ENCODE measurements at places on chromosomes 16 and 17.

- DNase-seq, result no peak
Observed at GRCh38 chr16:80059836-80060235, 459.3 kb upstream of the MAF start.

DNA sequence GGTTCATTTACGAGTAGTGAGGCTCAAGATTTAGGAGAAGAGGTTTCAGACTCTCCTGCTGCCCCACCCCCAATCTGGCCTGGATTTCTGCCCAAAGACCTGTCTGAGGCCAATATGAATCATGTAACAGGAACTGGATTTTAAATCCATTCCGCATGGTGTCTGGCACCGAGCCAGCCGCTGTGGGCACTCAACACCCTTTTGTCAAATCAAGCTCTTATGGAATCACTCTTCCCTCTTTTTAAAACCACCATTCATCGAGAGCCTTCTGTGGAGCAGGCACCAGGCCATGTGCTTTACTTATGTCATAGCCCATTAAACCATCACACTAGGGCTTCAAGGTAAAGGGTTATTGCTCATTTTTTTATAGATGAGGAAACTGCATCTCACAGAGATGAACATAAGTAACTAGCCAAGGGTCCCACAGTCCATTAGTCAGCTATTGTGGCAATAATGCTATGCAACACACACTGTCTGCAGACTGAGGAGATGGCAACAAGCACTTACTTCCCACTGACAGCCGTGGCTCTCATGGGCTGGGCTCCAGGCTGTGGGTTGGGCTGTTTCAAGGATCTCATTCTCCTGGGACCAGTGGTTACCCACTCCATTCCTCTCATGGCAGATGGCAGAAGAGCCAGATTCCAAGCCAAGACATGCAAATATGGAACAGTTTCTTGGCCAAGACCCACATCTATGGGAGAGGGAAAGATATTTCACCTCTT lies 93.6 kb downstream of the WSCD1 start:
- no peak for DNase-seq

DNA sequence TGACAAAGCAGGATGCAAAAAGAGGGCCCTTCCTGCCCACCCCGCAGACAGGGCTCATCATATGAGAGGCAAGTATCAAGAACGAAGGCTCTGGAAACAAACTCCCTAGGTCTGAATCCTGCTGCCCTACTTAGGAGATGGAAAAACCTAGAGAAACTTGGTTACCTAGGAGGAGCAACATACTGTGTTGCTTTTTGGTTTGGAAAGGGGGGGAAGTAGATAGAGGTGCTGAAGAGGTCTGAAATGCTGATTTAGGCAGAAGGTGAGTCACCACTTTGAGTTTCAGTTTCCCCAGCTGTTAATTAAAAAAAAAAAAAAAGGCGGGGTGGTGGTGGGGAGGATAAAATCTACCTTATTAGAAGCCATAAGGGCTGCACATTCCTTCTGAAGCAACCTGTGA lies 1.5 kb downstream of the N4BP1 start:
- no peak for DNase-seq

DNA sequence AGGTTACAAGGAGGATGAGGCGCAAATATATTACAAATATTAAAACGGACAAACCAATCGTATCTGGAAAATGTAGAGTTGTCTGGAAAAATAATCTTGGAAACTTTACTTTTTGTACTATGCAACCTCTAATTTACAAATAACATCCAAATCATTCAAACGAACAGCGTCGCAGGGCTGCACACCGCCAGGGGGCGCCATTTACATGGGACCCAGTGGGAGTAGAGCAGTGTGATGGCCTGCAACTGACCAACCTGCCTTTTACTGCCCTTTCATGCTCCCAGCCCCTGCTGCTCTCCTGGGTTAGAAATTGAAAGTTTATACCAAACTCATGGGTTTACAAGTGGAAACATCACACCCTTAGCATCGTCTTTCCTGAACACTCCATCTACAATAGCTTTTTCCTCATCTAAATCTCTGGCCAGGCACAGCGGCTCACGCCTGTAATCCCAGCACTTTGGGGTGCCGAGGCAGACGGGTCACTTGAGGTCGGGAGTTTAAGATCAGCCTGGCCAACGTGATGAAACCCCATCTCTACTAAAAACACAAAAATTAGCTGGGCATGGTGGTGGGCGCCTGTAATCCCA lies 10.0 kb downstream of the PITPNC1 start:
- no peak for DNase-seq

GRCh38 chr17:45952814-45953320 lies 46.2 kb upstream of the STH start:
- no peak for DNase-seq

DNA sequence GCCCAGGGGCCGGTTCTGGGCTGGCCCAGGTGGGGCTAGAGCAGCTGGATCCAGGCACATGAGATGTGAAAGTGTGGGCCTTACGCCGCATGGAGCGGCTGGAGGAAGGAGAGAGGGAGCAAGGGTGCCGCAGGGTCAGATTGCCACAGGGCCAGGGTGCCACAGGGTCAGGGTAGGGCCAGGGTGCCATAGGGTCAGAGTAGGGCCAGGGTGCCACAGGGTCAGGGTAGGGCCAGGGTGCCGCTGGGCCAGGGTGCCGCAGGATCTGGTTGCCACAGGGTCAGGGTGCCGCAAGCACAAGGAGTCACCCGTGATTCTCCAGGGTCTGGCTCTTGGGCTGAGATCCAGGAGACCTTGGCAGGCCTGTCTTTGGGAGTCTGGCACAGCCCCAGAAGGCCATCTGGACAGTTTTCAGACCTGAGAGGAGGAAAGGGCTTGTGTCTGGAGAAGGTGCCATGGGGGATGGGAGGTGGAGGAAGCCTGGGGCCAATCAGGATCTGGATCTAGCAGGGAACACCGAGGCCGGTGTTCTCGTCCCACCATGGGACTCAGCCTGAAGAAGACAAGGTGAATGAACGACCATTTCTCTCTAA lies 13.1 kb upstream of the LASP1NB start:
- no peak for DNase-seq

GRCh38 chr16:70635336-70636016 lies 10.9 kb upstream of the IL34 start:
- DNase-seq, result no peak

DNA sequence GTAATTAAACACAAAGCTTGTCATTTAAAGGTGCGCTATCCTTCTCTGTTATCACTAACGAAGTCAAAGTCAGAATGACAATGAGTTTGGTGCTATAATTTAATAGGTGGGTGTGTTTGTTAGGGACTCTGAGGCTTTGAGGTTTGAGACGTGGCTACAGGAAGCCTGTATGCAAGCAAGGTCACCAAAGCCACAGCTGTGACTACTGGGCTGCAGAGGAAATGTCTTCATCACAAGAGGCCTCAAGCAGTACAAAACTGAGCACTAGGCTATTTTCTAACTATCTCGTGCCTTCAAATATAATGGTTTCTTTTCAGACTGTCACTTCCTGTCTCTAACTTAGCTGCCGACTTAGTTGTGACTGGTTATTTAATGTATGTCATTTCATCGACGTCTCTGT lies 141.2 kb downstream of the AATF start:
- DNase-seq, result no peak

- no peak for DNase-seq
Observed at GRCh38 chr16:85057948-85058347, 30.4 kb downstream of the KIAA0513 start.

GRCh38 chr16:88763502-88764053 lies 21.4 kb downstream of the PIEZO1 start:
- no peak for DNase-seq

DNA sequence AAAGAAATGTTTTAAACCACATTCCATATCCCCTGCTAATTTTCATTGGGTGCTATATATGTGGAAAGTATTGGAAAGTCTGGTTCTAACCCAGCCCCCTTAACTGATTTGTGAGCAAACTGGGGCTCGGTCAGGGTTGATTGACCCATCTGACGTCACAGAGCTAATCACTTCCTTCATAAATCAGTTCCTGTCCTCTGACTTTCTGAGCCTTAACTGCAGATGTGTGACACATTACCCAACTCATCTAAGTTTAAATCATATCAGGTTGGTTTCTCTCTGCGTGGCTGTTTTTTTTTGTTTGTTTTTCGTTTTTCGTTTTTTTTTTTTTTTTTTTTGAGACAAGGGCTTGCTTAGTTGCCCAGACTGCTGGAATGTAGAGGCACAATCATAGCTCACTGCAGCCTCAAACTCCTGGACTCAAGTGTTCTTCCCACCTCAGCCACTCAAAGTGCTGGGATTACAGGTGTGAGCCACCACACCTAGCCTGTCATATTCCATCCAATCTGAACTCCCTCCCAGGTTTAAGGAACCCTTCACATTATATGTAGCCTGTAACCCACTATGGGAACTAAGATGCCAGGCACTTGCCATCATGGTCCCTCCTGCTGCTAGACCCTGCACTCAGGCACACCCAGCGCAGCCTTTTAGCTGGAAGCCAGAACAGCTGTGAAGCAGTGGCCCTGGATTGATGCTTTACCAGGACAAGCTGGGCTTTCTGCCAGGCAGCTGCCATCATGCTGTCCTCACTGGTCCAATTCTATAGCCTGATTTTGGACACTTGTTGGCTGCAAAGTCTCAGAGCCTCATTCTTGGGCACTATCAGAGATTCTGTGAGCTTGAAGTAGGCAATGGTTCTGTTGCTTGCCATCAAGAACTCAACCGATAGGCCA lies 6.9 kb upstream of the BPTF start:
- no peak for DNase-seq

DNA sequence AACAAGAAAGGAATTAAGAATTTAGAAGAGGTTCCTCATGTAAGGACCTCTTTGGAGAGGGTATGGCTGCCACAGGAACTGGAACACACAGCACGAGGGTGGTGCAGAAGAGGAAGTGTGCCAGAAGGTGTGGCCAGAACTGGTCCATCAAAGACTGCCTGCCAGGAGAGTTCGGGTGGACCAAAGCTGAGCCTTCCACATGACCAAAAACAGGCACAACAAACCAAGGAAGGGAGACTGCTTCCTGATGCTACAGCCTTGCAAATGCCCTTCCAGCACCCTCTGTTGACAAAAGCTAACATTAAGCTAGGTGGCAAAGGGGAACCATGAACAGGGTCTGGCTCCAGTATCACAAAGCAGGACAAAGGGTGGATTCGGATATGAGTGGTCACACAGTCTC lies 125.8 kb upstream of the TMEM97 start:
- no peak for DNase-seq

DNA sequence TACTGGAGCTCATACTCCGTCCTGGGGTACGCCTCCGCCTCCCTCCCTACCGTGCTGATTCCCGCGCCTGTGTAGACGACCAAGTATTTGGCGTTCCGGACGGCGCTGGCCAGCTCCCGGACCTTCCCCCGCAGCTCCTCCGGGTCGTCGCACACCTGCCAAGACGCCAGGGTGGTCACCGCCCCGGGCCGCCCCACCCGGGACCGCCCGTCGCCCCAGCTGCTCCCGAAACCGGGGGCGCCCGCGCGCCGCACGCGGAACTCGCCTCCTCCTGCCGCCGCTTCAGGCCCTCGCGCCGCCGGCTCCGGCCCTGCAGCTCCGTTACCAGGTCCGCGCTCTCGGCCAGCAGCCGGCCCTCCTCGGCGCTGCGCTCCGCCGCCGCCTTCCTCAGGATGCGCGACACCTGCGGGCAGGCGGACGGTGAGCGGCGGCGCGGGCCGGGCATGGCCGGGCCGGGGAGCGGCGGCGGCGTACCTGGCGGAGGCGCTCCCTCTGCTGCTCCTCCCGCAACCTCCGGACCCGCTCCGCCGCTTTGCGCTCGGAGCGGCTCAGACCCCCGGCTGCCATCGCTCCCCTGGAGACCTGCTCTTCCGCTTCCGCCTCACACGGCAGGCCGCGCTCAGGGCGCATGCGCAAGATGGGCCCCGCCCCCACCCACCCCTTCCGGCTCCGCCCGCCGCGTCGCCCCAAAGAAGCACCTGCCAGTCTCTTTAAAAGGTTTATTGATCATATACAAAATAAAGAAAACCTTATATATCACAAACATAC lies at the start of gene SIRT7:
Gene SIRT7, minus strand, starts transcription at position 612 of the 768 bp plus-strand sequence. Its CDS starts 45 bp downstream, at position 567.
- DNase-seq, result no peak

DNA sequence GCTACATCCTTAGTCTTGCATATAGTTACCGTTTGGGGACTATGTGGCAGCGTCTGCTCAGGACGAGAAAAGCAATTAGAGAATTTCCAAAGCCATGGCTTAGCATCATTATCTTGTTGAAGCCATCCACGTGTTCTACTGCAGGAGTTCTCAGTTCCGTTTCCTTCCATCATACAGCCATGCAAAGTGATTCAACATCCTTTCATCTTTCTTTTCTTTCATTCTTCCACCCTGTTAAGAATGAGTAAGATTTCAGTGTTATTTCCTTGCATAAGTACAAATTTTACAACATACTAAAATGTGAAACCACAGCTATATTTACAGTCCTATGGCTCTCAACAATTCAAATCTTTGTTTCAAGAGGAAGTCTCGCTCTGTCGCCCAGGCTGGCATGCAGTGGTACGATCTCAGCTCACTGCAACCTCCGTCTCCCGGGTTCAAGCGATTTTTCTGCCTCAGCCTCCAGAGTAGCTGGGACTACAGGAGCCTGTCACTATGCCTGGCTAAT lies 3.8 kb downstream of the MARF1 start:
- no peak for DNase-seq

- DNase-seq, result no peak
Observed at GRCh38 chr17:21280081-21280518, 4.4 kb upstream of the MAP2K3 start.

DNA sequence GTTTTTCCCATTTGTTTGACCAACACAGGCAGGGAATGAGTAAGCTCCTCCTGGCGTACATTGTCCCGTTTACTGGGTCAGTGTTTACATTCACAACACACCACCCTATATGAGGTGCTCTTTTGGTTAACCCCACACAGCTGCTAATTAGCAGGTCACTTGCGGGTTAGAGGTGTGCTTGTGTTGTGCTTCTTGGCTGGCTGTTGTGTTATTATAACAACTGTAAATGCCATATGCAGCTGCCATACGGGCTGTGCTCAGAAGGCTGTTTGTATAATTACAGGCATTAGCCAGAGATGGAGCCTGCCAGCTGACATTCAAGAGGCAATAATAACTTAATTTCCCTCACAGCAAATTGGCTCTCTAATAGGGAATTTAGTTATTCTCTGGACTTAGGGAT lies 205.1 kb upstream of the ELAC2 start:
- no peak for DNase-seq

- DNase-seq, result no peak
Observed at GRCh38 chr17:49557312-49558024, 18.2 kb upstream of the NXPH3 start.

- DNase-seq, result no peak
Observed at GRCh38 chr16:11235703-11235991, 20.4 kb downstream of the SOCS1 start.

DNA sequence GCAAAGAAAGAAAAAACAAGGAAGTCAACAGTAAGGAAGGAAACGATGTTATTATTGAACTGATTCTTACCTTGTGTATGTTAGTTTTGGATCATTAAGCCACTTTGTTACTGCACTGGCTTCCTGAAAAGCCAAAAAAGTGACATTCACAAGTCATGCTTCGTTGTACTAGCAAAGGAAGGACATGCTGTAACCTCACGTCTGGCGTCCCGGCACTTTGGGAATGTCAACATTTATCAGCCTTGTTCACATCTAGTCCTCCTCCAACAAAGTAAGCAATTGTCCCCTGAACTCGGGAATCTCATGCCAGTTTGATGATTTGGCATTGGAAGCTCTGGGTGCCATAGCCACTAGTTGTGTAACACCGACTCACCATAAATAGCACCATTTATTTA lies 731 bp upstream of the MKS1 start:
- DNase-seq, result no peak

All from right renal cortex interstitium (tissue), 3 donors.